ENCODE measurements at places on chromosomes 12 and 14.
A peak's percentile ranks its signal among the peaks of the same experiment; 100 is the strongest.

DNA sequence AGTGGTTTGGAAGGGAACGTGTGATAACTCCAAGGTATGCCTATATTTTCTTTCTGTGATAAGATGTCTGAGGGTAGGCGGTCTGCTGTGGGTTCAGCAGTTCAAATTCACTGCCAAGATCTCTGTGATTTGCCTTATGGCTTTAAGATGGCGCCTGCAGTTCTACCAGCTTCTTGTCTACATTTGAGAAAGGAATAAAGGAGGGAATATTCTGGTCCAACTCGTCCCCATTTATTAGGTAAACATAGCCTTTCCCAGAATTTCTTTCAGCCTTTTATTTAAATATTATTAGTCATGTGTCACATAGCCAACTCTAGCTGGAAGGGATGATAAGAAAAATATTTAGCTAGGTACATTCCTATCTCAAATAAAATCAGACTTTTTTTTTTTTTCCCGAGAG lies 48.8 kb downstream of the KCNJ8 start:
- DNase-seq: no peak

GRCh38 chr14:55512421-55512820 lies 67.6 kb upstream of the KTN1 start:
- DNase-seq: no peak

DNA sequence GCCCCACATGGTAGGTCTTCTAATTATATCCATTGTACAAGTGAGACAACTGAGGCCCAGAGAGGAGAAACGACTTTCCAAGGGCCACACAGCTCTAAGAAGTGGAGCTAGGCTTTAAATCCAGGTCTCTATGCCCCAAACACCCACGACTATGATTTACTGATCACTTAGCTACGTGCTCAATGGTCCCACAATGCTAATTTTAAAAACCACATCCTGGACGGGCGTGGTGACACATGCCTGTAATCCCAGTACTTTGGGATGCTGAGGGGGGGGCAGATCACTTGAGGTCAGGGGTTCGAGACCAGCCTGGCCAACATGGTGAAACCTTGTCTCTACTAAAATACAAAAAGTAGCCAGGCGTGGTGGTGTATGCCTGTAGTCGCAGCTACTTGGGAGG lies 8.4 kb upstream of the MLEC start:
- no peak for DNase-seq

DNA sequence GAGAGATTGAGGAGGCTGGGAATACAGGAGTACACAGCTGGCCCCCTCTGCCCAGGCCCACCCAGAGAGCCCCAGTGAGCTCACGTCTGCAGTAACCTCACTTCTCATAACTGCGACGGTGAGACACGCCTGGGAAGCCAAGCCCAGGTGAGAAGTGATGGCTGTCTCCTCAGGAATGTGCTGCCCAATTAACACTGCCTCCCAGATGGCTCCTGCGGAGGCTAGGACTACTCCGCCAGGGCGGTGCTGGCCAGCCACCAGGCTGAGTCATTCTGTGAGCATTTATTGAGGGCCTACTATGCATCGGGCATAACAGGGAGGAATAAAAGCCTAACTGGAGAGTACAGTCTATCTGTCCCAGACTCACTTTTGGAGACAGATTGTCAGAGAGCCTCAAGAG lies 9.3 kb upstream of the TMEM106C start:
- DNase-seq: no peak

GRCh38 chr14:34300882-34301734 lies 160.9 kb downstream of the SPTSSA start:
- no peak for DNase-seq

- DNase-seq: no peak
These were observed 23.9 kb downstream of the STX2 start for GRCh38 chr12:130815028-130815741.

GRCh38 chr12:39237004-39237403 lies 205.9 kb downstream of the KIF21A start:
- no peak for DNase-seq

DNA sequence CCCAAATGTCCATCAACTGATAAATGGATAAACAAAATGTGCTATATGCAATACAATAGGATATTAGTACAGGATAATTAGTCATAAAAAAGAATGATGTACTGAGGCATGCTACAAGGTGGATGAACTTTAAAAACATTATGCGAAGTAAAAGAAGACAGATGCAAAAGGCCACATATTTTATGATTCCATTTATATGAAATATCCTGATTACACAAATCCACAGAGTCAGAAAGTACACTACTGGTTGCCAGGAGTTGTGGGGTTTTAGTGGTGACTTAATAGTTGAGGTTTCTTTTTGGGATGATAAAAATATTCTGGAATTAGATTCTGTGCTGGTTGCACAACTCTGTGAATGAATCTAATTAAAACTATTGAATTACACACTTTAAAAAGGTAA lies 12.6 kb downstream of the TRIM9 start:
- no peak for DNase-seq

- DNase-seq: no peak
These were observed 28.4 kb downstream of the DIP2B start for GRCh38 chr12:50533203-50533584.

DNA sequence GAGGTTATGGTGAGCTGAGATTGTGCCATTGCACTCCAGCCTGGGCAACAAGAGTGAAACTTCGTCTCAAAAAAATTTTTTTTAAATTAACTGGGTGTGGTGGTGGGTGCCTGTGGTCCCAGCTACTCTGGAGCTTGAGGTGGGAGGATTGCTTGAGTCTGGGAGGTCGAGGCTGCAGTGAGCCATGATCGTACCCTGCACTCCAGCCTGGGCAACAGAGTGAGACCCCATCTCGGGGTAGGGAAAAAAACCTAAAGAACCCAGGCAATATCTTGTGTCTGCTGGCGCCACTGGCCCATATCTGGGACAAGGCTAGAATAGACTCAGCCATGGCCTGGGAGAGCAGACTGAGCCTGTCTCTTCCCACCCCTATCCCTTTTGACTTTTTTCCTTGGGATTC lies 9.1 kb upstream of the GPRC5A start:
- no peak for DNase-seq

DNA sequence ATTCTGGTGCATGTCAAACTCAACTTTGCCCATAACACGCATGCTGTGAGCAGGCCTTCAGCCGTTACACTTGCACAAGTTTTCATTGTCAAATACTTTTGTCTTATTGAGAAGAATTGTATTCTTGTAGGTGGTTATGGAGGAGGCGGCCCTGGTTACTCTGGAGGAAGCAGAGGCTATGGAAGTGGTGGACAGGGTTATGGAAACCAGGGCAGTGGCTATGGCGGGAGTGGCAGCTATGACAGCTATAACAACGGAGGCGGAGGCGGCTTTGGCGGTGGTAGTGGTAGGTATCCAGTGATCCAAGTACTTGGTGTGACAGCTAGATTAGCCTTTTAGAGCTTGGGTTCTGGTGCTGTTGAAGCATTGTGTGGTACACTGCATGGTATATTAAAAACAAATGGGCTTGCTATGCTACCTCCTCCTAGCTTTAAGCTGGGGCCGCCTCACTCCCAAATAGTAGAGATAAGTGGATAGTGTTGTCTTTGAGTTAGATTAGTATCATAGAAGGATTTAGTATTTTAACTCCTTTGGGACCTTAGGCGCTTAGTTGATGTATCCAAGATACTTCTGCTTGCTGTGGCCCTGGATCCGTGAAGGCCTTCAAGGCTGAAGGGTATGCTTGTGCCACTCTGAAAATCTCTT lies 2.5 kb downstream of the HNRNPA1 start:
- no peak for DNase-seq

- no peak for DNase-seq
These were observed 14.1 kb downstream of the PPFIBP1 start for GRCh38 chr12:27537855-27538675.

- DNase-seq: no peak
These were observed 1.9 kb upstream of the DYNC1H1 start for GRCh38 chr14:101962503-101962874.

GRCh38 chr12:104292872-104293794 lies 10.4 kb upstream of the EID3 start:
- no peak for DNase-seq

- DNase-seq: no peak
These were observed 60.6 kb upstream of the DDHD1 start for GRCh38 chr14:53213761-53214160.

DNA sequence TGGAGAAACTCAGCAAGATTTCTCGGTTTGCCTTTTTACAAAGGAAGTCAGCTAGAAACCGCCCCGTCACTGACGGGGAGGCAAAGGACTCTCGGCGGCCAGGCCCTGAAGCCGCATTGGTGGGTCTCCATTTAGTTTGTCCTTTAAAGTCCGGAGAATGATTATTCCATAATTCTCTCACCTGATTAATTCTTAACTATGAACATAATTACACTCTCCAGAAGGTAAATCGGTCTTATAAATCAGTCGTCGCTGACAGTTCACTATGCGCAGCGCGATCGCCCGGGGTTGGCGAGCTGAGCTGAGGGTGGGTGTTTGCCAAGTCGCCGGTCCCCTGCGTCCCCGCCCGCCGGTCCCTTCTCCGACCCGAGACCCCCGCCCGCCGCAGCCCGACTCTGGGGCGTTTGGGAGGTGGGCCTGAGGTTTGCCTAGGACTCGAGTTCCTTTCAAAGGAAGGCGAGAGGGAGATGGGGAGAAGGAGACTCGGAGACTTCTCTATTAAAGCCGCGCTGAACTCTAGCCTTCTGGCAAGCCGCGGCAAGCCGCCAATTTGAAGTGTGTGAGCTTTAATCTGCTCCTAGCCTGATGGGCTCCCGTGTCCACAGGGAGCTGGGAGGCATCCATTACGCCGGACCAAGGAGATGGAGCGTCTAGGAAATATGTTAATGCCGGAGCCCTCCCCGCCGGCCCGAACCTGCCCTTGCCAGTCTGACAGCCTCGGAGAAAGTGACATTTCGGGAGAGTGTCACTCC lies 392.9 kb downstream of the NOVA1 start:
- no peak for DNase-seq

DNA sequence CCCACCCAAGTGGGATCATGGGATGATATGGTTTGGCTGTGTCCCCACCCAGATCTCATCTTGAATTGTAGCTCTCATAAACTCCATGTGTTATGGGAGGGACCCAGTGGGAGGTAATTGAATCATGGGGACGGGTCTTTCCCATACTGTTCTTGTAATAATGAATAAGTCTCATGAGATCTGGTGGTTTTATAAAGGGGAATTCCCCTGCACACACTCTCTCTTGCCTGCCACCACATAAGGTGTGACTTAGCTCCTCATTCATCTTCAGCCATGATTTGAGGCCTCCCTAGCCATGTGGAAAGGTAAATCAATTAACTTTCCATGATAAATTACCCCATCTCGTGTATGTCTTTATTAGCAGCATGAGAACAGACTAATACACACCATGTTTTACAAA lies 109.2 kb downstream of the IGF1 start:
- no peak for DNase-seq

DNA sequence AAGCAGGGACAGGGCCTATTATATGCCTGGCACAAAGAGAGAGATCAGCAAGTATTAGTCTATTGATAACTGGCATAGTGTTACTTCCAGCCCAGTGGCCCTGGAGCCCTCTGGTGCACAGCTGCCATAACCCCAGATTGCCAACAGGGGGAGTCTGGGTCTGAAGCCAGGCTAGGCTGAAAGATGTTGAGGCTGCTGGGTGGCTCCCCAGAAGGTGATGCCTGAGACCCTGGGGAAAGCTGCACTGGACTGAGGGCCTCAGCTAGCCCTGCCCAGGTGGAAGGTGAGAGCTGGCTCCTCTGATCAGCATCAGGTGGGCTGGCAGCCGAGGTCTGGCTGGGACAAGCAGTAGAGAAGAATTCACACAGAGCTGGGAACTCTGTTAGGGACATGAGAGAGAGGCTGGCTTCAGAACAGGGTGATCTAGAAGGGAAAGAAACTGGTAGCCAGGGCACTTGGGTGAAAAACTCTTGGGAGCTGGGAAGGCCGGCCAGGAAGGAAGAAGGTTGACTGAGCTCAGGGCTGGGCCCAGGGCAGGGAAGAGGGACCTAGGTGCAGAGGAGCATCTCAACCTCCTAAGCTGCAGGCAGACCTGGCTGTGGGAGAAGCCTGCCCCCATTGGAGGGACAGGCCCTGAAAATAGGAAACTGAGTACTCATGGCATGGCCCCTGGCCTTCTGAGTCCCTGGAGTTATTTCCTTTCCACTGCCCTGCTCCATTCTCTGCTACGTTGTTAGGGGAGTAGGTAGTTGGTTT lies 3.9 kb downstream of the GZMH start:
- peak; percentile 32 for DNase-seq

GRCh38 chr12:45232146-45232755 lies 16.4 kb downstream of the ANO6 start:
- no peak for DNase-seq

DNA sequence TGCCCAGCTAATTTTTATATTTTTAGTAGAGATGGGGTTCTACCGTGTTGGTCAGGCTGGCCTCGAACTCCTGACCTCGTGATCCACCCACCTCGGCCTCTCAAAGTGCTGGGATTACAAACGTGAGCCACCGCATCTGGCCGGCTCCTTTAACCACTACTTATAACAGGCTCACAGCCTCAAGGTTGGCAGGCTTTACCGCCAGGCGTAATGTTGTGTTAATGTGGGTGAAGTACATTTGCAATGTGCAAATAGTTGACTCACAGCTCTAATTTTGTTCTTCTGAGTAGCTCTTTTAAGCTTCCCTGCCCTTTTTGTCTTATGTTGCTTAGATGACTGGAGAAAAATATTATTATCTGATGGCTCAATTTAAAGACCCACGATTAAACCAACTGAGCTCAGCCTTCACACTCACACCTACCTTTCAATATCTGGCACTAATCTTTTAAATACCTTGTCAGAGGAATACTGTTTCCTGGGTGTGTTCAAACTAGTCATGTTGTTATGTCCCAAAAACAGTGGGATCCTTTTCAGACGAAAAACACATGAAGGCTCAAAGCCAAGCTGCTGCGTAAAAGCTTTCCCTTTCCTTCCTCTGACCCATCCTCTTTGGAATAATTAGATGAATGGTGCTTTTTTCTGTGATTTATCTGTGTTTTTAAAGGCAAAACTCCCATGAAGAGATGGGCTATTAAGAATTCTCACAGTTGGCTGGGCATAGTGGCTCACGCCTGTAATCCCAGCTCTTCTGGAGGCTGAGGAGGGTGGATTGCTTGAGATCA lies 57.2 kb upstream of the USP44 start:
- DNase-seq: no peak

- DNase-seq: no peak
These were observed 62.8 kb downstream of the HRK start for GRCh38 chr12:116818341-116818856.

- DNase-seq: no peak
These were observed 30.2 kb upstream of the SRGAP1 start for GRCh38 chr12:63814146-63814772.

GRCh38 chr12:30517320-30517719 lies 178.3 kb downstream of the IPO8 start:
- DNase-seq: no peak

- no peak for DNase-seq
These were observed 35.5 kb downstream of the KRT80 start for GRCh38 chr12:52156311-52156710.

GRCh38 chr12:87660291-87660690 lies 368.9 kb downstream of the C12orf50 start:
- no peak for DNase-seq

- no peak for DNase-seq
These were observed 85.2 kb downstream of the KTN1 start for GRCh38 chr14:55665067-55665675.
